Uterus (tissue), 4 donors: ENCODE measurements at places on chromosomes 12 and 14.

GRCh38 chr14:105851716-105852377 lies 325.5 kb downstream of the TMEM121 start:
- no peak for DNase-seq

GRCh38 chr12:106582641-106583230 lies at the start of gene RFX4:
Gene RFX4 (plus strand): TSS chr12:106583004. CDS start chr12:106583321, 317 bp downstream.
- DNase-seq, result no peak

DNA sequence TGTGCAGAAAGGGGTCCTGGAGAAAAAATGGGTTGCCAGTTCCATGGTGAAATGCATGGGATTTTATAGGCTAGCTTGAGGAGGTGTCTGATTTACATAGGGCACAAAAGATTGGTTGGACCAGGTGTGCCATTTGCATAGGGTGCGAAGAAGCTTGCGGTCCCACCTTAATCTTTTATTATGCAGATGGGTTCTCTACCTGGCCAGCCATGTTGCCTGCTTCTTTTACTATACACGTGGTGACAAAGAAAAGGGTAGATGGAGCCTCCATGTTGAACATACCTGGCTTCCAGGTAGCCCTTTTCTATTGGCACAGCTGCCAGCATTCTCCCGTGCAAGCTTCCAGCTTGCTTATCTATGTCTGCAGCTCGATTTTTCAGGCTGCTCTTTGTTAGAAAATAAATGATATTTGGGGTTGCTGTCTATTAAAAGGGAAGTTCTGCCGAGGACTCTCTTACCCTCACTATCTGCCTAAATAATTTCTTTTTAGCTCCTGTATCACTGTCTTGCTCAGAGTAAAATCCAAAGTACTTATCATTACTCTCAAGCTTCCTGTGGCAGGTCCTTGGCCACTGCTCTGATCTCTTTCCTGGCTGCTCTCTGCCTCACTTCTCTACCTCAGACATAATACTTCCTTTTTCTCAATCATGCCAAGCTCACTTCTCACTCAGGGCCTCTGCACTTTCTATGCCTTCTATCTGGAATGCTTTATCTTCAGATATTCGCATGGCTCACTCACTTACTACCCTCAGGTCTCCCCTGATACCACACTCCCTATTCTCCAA lies 216.0 kb upstream of the DAAM1 start:
- DNase-seq, result no peak

- DNase-seq, result no peak
These were observed 115.7 kb downstream of the BEGAIN start for GRCh38 chr14:100471441-100472093.

- DNase-seq, result no peak
These were observed 25.9 kb downstream of the NOC4L start for GRCh38 chr12:132170094-132170636.

DNA sequence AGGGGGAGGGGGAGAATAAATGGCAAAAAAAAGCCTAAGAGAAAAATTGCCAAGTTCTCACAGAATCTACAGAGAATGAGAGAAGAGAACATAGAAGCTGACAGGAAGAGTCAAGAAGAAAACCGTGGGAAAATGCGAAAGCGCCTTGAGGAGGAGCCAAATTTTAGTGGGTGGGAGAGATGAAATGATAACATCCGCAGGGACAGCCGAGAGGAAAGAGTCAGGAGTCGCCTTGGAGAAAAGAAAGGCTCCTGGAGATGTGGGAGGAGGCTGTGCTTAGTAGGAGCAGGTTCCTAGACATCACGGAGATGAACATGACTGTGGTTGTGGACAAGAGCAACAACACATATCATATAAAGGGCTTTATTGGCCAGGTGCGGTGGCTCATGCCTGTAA lies 49.4 kb downstream of the PHLDA1 start:
- no peak for DNase-seq

- no peak for DNase-seq
These were observed 61.3 kb upstream of the AVPR1A start for GRCh38 chr12:63212316-63212715.

DNA sequence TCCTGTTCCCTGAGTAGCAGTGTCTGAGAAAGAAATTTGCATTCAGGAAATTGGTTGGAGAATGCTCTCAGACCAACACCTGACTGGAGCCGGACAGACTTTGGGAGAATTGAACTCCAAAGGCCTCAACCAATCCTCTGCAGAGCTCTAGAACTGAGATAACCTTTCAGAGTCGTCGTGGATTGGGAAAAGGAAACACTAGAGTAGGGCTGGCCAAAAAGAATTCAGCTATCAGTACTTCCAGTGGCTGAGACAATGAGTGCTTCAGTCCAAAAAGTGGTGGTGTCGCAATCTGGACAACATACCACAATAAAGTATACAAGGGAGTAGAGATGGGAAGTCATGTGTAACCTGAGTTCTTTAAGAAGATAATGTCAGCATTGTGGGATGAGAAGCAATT lies 377.1 kb downstream of the SLC16A7 start:
- DNase-seq, result no peak

DNA sequence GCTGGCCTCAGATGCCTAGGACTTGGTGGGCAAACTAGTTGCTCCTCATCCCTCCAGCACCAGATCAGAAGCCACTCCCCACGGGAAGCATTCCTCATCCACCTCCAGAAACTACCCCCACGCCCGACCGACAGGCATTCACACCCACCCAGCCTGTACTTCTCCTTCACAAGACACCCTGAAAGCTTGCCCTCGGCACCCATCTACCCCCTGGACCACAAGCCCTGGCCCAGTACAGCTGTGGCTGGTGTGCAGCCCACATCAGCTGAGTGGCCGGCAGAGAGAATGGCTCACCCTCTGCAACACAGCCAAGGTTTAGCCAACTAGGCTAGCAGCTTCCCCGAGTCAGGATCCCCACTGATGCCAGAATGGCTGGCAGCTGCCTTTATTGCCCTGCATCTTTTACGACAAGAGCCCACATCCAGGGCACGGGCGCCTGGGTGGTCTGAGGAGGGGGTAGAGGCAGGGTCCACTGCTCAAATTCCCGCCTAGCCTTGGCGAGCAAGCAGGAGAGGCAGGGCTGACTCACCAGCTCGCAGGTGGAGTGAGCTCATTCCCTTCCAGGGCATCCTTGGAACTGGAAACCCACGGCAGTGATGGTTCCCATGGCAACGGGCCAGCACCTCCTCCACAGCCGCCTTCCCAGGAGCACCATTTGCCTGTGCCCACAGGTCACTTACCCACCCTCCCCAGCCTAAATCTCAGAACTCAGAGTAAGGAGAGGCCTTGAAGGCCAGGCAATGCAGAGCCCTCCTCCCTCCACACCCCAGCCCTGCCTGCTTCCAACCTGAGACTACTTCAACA lies 17.1 kb downstream of the ACTN1 start:
- DNase-seq, result peak; percentile 72

- no peak for DNase-seq
These were observed 26.6 kb downstream of the PPP2R5C start for GRCh38 chr14:101788016-101788635.

GRCh38 chr14:20794644-20795369 lies 7.8 kb downstream of the RNASE1 start:
- DNase-seq, result no peak

GRCh38 chr12:47396902-47397663 lies 308.7 kb downstream of the RPAP3 start:
- DNase-seq, result no peak

GRCh38 chr12:16003460-16003859 lies 92.3 kb downstream of the DERA start:
- no peak for DNase-seq

- DNase-seq, result peak; percentile 26
These were observed 21.5 kb upstream of the GNS start for GRCh38 chr12:64780531-64781279.

GRCh38 chr12:57366315-57366714 lies 64.5 kb downstream of the R3HDM2 start:
- DNase-seq, result no peak

DNA sequence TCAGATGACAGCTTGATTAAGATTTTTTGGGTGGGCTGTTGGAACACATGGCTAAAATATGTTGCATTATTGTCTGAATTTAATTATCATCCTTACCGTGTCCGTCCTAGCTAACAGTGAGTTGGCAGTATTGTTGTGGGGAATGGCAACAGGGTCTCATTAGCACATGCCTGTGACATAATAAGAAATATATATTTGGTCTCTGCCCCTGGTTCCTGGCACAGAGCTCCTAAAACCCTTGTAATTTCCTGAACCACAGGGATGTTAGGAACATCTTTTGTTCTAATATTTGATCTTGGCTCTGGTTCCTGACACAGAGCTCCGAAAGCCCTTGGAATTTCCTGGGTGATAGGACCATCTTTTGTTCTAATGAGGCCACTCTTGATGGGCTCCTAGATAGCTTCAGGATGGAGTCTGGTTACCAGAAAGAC lies 76.0 kb downstream of the SYNE2 start:
- DNase-seq, result no peak

GRCh38 chr12:1915082-1915968 lies 3.1 kb downstream of the CACNA2D4 start:
- no peak for DNase-seq

GRCh38 chr14:99589031-99589441 lies 15.0 kb downstream of the CCDC85C start:
- DNase-seq, result no peak

GRCh38 chr12:49260166-49260565 lies 4.7 kb upstream of the TUBA1C start:
- DNase-seq, result no peak

- peak; percentile 27 for DNase-seq
These were observed 57.1 kb downstream of the ATG14 start for GRCh38 chr14:55354500-55354899.

GRCh38 chr12:34126239-34126641 lies 103.9 kb downstream of the ALG10 start:
- no peak for DNase-seq

DNA sequence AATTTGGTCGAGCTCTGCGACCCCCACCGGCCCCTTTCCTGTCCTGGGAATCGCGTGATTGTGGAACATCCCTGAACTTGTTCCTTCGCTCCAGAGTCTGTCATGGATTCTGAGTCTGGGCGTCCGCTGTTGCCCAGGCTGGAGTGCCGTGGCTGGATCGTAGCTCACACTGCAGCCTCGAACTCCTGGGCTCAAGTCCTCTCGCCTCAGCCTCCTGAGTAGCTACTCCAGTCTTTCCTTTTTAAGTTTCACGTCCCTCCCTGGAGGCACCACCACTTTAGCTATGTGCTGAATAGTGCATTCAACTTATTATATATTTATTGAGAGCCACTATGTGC lies 698 bp downstream of the ACOT6 start:
- DNase-seq, result no peak

GRCh38 chr14:36451310-36452065 lies 68.5 kb downstream of the NKX2-1 start:
- DNase-seq, result no peak

DNA sequence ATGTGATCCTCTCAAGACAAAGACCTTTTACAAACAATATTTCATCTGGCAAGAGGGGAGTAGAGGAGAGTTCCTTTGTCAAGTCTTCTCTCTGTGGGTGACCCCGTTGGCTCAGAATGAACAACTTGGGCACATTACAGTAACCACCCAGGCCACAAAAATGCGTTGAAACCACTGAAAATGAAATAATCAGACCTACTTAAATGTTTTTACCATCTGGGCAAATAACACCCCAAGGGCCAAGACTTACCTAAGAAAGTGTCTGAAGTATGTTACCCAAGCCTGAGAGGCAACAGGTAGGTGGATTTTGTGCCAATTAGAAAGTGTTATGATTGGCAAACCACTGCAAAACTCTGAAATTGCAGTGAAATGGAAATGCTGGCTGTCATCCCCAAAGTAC lies 1.3 kb downstream of the TC2N start:
- DNase-seq, result no peak

GRCh38 chr14:38280081-38280480 lies 24.2 kb upstream of the CLEC14A start:
- DNase-seq, result no peak

GRCh38 chr12:45464699-45465098 lies 248.8 kb downstream of the ANO6 start:
- DNase-seq, result no peak

DNA sequence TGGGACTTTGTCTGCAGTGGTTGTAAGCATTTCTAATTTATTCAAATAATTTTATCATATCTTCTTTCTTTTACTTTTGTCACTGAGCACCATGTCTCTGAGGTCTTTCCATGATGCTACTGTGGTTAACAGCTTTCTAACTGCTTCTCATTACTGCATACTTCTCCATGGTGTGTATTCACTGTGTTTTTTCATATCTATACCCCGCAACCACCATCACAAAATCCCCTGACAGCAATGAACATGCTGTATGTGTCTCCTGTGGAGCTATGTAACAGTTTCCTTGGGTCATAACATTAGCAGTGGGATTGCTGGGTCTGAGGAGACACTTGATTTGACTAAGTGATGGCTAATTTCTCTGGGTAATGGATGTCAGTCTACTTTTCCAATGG lies 29.2 kb upstream of the CHST11 start:
- DNase-seq, result no peak

DNA sequence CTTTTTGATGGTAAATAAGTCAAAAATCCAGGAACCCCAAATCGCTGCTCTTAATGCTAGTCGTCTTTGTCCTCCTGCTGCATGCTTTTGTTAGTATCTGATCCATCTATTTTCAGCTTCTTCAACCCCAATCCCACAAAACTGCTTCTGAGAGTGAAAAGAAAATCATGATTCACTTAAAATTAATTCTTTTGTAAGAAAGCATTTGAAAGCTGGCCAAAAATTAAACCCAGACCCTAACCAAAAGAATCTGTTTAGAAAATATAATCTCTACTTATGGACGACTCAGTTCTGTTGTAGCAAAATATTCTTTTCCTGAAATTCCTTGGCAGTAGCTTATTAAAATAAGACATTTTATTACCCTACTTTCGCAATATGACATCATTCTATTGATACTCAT lies 443.6 kb upstream of the SYT1 start:
- DNase-seq, result no peak

DNA sequence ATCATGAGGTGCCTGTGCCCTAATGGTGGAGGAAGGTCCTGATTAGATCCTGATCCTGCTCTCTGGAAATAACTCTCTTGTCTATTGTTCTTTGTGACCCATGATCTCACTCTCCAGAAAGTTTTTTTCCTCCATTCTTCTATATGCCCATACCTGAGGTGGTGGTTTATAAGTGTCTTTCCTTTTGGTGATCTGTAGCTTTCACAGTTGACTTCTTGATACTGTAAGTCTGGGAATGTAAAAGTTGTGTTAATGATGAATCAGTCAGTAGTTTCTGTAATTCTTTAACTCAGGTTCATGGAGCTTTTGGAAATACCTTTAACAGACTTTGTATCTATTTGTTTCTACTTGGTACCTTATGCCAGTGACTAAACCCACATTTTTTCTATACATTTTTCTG lies 444.0 kb upstream of the FLRT2 start:
- no peak for DNase-seq

DNA sequence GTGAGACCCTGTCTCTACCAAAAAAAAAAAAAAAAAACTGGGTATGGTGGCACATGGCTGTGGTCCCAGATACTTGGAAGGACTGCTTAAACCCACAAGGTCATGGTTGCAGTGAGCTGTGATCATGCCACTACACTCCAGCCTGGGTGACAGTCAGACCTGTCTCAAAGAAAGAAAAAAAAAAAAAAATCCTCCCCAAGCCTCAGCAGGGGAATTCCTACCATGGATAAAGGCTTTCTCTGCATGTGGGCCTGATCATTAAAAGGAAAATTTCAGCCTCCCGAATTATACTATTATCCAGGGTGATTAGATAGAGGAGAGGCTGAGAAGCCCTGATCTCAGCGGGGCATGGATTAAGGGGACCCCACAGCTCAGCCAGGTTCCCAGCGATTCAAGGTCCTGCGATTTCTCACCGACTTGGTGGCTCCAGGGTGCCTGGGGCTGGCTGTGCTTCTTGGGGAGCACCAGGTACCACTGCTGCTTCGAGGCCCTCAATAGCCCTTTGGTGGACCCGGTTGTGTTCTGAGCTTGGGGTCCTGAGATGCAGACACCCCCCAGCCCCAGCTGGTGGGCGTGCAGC lies 5.6 kb downstream of the SH2B3 start:
- DNase-seq, result no peak

GRCh38 chr14:26173581-26174110 lies 424.2 kb downstream of the NOVA1 start:
- DNase-seq, result no peak
